Right forelimb (tissue), 1 donor: ENCODE measurements at places on chromosomes 3 and 15.

GRCh38 chr15:56724232-56724631, 9.1 kb downstream of the ZNF280D start:
- DNase-seq = no peak

GRCh38 chr15:42171122-42171521, 14.7 kb upstream of the PLA2G4F start:
- no peak for DNase-seq

DNA sequence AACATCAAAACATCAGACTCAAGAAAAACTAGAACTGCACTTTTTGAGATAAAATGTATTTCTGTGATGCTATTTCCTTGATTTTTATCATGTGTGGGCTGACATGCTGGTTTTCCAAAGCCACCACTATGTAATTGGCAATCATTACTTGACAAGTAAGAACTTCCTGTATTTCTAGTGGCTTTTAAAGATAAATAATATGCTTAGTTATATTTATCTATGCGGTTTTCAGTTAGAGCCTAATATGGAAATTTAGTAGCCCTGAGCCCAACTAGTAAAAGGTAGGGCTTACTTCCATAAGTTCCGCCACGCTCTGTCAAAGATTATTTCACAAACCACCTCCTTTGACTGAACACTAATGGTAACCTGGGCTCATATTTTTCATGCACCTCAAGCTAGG, 91.6 kb downstream of the PPARG start:
- DNase-seq = no peak

GRCh38 chr15:69032703-69033373, 18.3 kb downstream of the NOX5 start:
- no peak for DNase-seq

DNA sequence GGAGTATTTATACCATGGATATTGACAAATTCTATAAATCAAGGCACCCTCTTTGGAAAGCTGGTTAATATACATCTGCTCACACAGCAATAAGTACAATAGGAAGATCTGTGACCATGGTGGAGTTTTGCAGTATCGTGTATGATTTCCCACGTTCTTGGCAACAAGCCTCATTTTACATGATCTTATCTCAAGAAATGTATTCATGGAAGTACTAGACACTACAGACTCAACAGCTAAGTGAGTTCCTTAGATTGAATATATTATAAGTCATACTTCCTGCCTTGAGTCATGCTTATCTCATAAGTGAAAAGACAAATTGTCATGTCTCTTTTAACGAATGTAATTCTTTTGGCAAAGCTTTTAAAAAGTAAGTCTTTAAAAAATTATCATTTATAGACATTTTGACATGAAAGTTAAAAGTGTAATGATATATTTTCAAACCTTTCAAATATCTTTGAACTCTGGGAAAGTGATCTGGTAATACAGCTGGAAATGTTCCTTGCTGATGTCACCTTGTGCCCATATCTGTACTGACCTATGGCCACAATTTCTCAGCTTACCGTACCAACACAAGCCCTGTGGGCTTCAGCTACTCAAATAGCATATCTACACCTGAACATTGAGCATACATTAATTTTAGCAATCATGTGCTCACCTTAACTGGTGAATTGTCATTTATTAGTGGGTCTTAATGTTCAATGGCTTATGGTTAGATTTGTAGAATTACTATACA, 130.3 kb upstream of the TMC3 start:
- no peak for DNase-seq

DNA sequence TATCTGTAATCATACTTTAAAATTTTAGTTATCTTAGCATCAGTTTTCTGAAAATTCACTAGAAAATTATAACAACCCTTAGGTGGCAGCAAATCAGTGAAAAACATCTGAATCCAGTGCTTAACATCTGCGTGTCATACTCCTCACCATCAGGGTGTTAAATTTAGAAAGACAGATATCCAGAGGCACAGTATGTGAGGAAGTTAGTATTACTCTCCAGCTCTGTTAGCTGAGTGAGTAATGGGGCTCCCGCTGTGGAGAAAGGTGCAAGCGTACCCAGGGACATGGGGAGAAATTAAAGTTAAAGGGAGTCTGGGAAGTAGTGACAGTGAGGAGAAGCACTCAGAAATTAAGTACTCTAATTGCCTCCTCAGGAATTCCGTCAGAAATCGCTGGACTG, 50.9 kb downstream of the CEP63 start:
- no peak for DNase-seq

GRCh38 chr3:125152951-125153350, 59.6 kb downstream of the SLC12A8 start:
- no peak for DNase-seq

GRCh38 chr3:45779746-45780735, 16.3 kb downstream of the SLC6A20 start:
- DNase-seq = no peak

DNA sequence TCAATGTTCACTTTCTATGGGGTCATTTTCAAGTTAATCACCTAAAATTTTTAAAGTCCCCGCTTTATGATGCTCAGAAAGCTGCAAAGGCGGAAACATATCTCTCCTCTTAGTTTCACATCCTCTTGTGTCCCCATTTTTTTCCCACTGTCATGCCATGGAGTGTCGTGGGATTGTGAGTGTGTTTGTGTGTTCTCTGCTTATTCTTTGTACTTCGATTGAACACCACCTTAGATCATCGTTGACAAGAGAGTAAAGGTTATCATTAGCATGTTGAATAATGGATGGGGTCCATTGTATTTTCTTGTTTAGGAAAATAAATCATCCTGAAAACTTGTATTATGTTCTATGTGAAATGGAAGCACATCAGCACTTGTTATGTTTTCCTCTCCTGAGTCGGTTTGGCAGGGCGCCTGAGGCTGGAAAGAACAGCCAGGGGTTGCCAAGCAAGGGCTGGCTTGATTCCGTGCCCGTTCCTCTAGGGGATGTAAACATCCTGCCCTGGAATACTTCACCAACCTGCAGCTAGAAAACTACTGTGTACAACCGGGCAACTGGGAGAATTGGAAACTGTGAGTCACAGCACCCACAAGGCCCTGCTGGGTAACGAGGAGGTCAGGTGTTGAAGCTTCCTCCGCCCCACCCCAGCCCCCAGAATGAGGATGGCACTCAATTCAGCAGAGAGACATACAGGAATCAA, 67.2 kb downstream of the EIF4E3 start:
- peak; percentile 78 for DNase-seq

- no peak for DNase-seq
These were observed 84.7 kb downstream of the MRPL46 start for GRCh38 chr15:88382482-88382983.

DNA sequence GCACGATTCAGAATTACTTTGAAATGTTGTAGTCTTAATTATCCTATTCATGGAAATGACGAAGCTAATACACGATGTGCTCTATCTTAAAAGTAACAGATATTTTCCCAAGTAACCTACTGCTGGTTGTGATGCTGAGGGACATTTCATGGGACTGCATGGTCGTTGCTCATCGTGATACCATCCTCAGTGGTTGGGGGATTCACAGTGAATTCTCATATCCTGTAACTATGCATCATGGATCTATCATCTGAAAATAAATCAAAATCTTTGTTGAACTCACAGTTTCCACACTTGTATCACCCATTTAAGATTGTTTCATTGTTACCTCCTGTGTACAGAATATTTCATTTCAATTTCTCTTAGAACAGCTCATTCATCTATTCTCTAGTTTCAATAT, 84.7 kb downstream of the OPA1 start:
- no peak for DNase-seq

DNA sequence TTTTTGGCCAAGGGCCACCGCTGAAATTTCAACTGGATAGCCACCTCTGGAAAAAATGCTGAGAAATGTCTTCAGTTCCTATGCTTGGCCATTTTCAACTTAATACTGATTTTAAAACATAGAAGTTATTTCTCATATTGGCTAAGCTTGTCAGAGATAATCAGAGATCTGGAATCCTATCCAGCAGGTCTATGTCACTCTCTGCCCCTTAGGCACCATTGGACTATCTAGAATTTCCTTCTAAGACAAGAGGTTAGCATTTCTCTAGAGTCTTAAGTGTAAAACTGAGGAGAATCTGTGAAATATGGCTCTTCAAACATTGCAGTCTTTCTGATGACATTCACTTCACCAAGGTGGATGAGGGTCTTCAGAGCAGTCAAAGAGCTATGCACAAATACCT, 597.3 kb downstream of the UNC13C start:
- no peak for DNase-seq

DNA sequence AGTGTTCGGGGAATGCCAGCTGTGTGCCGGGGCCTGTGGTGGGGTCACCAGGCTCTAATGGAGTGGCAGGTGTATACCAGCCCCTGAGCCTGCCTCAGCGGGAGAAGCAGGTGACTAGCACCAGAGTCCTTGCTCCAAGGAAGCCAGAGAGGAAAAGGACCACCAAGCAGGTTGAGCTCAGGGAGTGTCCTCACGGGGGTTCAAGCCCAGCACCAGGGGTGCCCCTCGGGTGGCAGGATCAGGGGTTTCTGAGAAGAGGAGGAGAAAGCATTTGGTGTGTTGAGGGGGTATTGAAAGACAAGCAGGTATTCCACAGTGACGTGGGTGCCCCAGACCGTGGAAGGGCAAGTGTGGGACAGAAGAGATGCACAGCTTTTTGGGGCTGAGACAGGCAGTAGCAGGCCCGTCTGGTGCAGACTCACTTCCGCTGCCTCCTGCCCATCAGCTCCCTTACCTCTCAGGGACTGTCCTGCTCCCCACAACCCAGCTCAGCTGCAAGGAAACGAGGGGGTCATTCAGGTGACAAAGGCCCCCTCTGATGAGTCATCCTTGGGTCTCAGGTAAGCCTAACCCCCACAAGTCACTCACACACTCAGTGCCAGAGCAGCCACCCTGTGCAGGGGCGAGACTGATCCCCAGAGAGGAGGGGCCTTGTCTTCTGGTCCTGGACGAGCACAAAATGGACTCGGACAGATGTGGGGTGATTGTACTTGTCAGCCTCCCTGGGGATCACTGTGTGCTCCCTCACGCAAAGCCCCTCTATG, 21.4 kb upstream of the POC1A start:
- DNase-seq = no peak
